ENCODE measurements at places on chromosomes 6 and 20.

DNA sequence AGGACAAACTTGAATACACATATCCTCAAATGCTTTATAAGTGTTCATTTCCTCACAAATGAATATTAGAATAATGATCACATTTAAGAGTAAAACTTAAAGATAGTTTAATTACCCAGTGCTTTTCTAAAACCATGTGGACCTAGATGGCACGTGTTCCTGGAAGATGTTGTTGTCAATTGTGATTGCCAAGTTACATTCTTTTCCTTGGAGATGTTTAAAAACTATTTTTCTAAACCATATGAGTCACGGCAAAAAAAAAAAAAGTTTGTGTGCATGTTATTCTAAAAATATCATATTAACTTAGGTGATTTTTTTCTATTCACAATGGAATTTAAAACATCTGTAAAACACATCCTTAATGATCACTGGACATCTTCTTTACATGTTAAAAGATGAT, 51.1 kb downstream of the RCAN2 start:
- DNase-seq: no peak

GRCh38 chr6:17416806-17417205, 23.4 kb downstream of the CAP2 start:
- DNase-seq: no peak

DNA sequence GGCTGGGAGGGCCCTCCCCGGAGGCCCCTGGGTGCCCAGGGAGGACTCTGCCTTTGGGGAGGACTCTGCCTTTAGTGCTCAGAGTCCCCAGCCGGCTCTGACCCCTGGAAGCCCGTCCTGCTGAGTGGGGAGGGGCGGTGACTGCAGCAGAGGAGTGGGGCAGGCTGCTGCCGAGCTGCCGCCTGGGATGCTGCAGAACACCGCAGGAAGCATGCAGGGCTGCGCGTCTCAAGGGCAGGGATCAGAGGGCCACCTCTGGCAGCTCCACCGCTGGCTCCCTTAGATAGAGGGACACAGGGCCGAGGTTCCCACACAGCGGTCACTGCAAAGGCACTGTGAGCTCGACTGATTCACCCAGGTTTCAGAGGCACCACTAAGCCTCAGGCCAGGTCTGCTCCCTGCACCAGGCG, 82.2 kb upstream of the GATA5 start:
- DNase-seq: no peak

- DNase-seq: no peak
Measured at GRCh38 chr6:146361128-146361924, 182.3 kb upstream of the RAB32 start.

GRCh38 chr6:28615955-28616747, 90.5 kb downstream of the GPX5 start:
- DNase-seq: no peak

DNA sequence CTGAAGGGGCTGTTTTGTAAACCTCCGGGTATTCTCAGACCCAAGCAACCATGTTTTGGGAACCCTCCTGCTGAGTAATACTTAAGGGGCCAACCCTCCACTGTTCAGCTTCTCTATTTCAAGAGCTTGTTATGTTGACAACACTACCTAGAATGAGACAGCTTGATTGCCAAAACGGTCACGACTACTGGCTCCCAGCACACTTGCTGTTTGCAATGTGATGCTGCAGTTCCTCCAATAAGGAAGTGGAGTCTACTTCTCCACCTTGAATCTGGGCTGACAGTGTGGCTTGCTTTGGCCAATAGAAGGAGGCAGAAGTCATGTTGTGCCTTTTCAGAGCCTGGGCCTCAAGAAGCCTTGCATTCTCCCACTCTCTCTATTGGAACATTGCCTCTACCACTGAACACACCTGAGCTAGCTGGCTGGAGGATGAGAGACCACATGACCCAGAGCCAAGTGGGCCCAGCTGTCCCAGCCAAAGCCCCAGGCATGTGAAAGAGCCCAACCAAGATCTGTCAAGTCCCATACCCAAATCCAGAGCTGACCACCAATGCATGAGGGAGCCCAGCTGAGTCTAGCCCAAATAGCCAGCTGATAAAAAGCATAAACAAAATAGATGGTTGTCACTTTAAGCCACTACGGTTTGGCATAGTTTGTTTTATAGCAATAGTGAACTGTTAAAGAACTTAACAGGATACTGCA, 108.0 kb downstream of the PRND start:
- no peak for DNase-seq

Measured in T-helper 9 cell (primary cell).